ENCODE measurements at places on chromosomes 2 and 18.

DNA sequence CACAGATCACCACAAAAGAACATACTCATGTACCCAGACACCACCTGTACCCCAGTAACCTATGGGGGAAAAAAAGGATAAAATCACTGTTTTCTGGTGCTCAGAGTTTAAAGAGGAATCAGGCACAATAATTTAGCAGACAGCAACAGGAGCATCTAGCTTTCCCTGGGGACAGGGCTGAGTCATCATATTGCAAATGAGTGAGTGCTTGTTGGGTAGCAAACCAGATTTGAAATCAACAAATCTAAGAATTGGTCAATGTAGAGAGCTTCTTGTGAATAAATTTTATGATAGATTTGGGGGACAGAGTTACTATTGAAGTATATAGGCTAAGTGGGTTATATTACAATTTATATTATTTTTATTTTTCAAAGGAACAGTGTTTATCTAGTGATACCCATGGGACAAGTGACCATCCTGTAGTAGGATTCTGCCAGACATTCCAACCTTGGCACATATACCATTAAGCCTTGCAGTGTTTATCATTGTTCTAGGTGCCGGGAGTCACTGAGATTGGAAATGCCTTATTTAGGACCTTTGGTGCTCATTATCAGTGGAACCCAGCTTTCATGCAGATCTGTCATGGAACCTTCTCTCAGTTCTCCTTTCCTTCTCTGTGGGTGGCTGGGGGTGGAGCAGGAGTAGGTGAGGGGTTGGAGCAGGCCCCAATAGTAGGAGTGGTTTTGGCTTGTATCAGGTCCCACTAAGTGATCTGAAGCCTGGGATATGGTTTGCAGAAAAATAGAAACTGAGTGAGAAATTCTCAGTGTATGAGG lies 117.2 kb downstream of the CERS6 start:
- DNase-seq = no peak

- DNase-seq = no peak
Observed at GRCh38 chr2:37794717-37795116, 123.3 kb upstream of the CDC42EP3 start.

DNA sequence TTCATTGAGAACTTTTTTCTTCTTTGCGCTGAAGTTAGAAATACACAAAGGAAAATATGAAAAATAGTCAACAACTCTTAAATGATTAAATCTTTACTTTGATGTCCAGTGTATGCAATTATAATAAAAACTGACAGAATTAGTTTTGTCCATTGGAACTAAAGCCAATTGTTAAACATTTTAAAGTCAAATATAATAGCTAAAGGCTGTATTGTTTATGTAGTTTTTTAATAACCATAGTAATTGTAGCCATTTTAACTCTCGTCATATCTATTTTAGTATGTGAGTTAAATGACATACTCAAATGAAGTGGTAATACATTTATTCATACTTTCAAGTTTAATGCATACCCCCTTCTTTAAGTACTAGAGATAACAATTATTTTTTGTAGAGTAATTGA lies 4.7 kb upstream of the COBLL1 start:
- DNase-seq = no peak

DNA sequence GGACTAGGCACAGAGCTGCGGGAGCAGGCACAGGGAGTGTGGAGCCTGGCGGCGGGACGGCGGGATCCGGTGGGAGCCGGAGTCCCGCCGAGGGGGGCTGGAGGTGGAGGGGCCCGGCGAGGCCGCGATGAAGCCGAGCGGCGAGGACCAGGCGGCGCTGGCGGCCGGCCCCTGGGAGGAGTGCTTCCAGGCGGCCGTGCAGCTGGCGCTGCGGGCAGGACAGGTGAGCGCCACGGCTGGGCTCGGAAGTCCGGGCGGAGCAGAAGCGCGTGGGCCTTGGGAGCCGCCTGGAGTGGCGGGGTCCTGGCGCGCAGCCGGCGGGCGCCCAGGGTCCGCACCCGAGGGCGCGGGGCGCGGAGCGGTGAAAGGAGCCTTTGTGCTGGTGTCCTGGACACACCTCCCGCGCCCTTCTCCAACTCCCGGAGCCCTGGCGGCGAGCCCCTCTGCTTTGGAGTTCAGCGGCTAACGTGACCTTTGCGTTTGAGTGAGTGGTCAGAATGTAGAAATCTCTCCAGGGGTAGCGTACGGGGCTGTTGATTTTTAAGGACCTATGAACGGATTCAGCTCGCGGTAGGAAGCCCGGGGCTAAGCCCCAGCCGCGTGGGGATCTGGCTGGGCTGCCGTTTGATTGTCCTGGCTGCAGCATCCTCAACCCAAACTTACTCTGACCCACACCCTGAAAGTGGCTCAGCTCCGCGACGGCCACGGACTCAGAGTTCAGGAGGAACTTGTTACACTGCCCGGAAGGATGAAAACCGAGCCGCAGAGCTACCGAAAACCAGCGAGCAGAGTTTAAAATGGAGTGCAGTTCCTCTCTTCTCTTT lies 448 bp downstream of the IMPA2 start:
- no peak for DNase-seq

DNA sequence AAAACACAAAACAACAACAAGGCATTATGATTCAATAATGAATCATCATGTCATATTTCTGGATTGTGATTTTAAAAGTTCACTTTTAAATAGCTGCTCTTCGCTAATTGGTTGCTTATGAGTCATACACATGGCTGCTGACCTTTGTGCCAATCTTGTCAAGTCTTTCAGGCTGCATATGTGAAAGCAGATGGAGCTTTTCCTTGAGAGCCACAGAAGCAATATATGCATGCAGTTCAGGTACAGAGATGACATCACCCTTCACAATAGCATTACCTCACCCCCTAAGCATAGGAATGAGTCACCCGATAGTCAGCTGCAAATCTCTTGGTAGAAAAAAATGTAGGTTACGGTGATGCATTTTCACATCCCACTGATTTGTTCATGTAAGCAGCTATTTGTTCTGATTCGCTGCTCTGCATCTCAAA lies 27.2 kb downstream of the EIF2AK3 start:
- no peak for DNase-seq

DNA sequence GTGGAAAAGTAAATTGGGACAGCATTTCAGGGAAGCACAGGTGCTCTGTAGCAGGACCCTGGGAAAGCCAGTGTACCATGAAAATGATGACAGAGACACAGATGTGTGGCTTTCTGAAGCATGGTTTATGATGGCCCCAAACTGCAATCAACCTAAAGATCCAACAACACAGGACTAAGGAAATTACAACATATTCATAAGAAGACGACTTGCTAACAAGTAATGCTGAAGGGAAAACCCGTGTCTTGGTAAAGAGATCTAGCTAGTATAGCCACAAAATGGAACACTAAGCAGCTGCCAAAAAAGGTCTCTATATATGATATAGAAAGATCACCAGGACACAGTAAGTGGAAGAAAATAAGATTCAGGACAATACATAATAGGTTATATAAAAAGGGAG lies 53.2 kb downstream of the UXS1 start:
- no peak for DNase-seq

DNA sequence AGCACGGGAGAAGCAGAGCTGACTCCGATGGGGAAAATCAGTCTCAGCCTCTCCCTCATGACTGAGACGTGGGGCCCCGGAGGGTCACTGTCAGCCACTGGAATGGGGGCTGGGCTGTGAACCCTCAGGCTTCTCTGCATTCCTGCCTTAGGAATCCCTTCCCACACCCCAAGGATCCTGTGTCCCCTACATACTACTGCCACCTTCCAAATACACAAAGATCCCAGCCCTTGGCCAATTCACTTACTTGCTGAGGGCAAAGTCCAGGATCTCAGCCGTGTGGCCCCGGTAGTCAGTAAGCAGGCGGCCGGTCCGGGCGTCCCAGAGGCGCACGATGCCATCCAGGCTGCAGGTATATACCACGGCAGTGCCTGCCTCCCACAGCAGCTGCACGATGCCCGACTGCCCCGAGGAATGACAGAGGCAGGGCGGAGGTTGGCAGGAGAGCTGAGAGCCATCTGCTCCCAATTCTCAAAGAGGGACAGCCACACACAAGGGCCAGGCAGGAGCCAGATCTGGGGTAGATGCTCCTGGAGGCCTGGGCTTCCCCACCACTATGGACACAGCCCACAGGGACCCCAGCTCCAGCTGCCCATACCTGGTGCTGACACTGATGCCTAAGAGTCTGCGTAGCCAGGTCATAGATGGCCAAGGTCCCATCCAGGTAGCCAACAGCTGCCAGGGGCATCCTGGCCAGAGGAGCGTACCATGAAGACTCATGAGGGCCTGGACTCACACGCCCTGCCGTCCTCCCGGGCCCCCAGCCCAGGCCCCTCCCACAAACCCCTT lies 4.2 kb downstream of the GPBAR1 start:
- DNase-seq = peak; percentile 28

DNA sequence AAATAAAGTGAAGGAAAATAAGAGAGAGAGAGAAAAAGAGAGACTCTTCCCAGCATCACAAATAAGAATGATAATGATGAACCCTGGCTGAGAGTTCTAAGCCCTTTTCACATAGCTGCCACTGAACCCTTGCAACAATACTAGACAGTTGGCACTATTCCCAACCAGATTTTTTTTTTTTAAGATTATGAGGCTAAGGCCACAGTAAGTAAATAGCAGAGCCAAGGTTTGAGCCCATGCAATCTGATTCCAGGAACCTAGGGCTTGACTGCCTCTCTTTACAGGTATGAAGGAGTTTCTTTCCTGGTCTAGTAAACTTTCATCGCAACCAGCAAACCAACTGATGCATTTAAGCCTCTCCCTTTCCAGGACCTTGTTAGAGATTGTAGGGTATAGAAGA lies 424.6 kb downstream of the NCKAP5 start:
- no peak for DNase-seq

- peak; percentile 8 for DNase-seq
Observed at GRCh38 chr2:71705171-71705960, 252.0 kb downstream of the DYSF start.

GRCh38 chr2:100692906-100693305 lies 127.0 kb upstream of the NPAS2 start:
- DNase-seq = no peak

DNA sequence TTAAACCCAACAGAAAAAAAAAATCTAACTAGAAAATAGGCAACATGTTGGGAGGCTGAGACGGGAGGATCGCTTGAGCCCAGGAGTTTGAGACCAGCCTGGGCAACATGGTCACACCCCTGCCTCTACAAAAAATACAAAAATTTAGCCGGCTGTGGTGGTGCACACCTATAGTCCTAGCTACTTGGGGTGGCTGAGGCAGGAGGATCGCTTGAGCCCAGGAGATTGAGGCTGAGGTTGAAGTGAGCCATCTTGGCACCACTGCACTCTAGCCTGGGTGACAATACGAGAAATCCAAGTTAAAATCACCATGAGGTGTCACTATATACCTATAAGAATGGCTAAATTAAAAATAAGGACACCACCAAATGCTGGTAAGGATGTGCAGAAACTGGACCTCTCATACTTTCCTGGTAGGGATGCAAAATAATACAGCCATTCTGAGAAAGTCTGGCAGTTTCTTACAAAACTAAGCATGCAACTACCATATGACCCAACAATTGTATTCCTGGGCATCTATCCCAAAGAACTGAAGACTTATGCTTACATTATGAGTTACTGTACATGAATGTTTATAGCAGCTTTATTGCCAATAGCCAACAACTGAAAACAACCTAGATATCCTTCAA lies 2.2 kb downstream of the SEPTIN10 start:
- no peak for DNase-seq

- no peak for DNase-seq
Observed at GRCh38 chr2:225276207-225276606, 123.3 kb upstream of the NYAP2 start.

GRCh38 chr18:28650860-28651259 lies 473.9 kb upstream of the CDH2 start:
- DNase-seq = no peak

- peak; percentile 13 for DNase-seq
Observed at GRCh38 chr2:7032371-7032770, 115.2 kb downstream of the RNF144A start.

GRCh38 chr18:2070631-2071030 lies 500.7 kb downstream of the METTL4 start:
- DNase-seq = no peak

GRCh38 chr18:76943542-76944339 lies 121.4 kb downstream of the ZNF236 start:
- no peak for DNase-seq

GRCh38 chr2:9220201-9220600 lies 13.6 kb downstream of the ASAP2 start:
- no peak for DNase-seq

DNA sequence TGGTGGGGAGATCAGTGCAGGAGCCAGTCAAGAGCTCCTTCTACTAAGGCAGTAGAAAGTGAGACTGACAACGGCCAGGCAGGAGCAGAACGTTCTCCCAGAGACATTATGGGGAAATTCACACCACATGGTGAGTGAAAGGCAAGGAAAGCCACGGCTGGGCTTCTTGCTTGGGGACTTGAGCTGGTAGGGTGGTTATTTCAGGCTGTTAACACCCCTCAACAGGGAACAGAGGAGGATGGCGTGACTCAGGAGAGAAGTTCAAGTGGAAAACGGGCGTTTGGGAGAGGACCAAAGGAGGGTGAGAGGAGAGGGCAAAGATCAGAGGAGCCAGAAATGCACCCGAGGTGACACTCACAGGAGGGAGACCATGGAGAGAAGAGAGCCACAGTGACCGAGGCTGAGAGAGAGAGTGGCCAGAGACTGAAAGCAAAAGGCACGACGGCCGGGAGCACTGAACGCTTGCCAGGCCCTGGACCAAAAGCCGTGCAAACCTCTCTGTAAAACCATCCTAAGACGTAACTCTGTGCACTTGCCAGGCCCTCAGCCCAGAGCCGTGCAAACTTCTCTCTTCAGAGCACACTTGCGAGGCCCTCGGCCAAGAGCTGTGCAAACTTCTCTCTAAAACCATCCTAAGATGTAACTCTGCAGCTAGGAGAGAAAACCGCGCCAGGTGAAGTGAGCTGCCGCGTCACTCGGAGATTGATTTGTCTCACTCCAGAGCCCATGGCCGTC lies 7.7 kb downstream of the TPO start:
- DNase-seq = no peak

DNA sequence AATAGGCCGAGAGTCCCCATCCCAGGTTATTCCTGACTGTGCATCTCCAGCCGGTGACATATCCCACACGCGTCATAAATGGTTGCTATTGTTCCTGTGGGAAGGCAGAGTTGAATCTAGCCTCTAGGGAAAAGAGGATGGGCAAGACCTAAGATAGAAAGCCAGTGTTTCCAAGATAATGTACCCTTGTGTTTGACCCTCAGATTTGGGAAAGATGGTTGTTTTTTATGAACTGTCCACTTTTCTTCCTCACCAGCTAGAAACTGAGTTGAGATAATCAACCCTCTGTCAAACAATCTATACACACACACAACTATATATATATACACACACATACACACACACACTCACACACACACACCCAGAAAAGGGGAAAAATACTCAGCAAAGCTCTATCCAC lies 131.0 kb downstream of the PRKCE start:
- DNase-seq = no peak

- DNase-seq = no peak
Observed at GRCh38 chr2:61878761-61879160, 9.7 kb downstream of the CCT4 start.
